ENCODE measurements at places on chromosomes 6 and 20.
A peak's percentile ranks its signal among the peaks of the same experiment; 100 is the strongest.

DNA sequence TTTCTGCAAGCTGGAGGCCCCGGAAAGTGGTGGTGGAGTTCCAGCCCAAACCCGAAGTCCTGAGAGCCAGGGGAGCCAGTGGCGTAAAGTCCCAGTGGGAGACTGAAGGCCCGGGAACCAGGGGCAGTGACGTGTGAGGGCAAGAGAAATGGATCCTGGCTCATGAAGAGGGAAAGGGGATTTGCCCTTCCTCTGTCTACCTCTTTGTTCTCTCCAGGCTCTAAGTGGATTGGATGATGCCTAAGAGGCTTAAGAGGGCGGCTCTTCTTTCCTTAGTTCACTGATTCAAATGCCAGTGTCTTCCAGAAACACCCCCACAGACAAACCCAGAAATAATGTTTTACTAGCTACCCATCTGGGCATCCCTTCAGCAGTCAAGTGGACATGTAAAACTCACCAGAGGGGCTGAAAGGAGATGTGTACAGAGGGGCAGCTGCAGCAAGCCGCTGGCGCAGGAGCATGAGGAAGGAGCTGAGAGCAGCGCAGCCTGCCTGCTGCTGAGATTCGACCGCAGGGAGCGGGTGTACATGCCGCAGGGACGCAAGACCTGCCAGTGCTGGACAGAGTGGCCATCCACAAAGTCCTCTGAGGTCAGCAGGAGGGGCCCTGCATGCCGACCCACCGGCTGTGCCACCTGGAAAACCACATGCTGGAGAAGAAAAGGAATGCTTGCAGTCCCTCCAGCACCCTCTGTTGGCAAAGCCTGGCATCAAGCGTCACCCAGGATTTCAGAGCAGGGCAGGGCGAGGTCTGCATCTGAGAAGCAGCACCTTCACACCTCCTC lies 29.5 kb downstream of the CDYL start:
- DNase-seq, result no peak

DNA sequence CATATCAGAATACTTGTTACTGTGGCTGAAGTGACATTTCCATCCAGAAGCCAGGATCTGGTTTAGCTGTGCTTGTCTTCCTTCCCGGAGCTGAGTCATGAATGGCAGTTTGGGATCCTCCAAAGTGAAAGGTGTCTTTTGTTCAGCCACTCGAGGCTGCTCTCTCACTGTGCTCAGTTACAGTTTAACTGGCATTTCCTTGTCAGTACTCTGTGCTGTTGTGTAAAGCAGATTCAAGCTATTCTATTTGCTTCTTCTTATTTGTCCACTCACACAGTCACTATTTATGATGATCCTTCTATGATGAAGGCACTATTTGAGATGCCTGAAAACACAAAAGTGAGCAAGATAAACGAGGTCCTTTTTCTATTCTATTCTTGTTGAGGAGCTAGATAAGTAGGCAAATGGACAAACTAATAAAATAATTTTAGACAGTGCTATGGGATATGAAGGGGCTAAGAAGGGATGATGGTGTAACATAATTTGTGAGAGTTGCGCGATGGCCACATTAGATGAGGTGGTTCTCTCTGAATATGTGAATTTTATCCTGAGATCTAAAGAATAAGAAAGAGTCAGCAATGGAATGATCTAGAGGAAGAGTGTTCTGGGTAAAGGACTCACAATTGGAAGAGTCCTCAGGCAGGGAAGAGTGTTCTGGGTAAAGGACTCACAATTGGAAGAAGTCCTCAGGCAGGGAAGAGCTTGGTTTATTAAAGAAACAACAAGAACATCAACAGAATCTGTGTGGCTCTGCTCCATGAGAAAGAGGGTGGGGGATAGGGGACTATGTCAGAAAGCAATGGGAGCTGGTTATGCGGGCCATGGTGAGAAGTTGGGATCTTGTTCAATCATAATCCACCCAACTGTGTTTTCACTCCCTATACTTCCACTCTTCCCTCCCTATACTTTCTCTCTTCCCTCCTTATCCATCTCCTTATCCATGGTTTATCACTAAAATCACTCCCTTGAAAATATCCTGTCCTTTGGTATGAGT lies 40.1 kb downstream of the CYP24A1 start:
- no peak for DNase-seq

DNA sequence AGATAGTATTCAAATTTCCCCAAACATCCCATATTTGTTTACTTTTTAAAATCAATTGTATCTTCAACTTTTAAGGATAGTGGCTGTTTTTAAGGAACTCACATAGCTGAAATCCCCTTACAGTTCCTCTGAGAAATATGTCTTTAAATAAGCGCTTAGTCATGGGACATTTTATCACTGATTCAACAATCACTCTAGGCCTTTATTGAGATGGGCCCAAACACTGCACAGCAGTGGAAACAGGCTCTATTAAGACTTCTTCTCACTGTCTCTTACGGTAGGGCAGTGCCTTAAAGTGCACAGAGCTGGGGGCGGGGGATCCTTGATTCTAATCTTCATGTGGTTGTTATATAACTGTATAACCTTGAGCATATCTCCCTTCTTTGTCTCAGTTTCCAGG lies 59.8 kb upstream of the RREB1 start:
- DNase-seq, result no peak

DNA sequence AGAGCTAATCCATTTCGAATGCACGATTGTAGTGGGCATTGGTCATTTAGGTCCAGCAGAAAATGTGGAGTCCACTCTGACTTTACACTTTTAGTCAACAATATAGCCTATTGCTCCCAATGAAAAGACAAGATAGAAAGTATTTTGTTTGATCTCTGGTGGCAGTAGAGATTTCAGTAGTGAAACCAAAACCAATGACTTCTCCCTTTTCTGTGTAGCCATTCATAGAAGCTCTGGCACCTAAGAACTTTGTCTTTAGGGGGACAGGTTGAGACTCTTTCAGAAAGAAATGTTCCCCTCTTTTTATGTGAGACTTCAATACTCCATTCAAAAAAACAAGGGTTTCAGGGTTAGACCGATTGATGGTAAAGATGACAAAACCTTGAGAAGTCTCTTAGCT lies 510.8 kb upstream of the POU3F2 start:
- no peak for DNase-seq

GRCh38 chr6:155645325-155645724 lies 189.7 kb upstream of the NOX3 start:
- no peak for DNase-seq

GRCh38 chr6:56334937-56335336 lies 87.6 kb upstream of the COL21A1 start:
- no peak for DNase-seq

DNA sequence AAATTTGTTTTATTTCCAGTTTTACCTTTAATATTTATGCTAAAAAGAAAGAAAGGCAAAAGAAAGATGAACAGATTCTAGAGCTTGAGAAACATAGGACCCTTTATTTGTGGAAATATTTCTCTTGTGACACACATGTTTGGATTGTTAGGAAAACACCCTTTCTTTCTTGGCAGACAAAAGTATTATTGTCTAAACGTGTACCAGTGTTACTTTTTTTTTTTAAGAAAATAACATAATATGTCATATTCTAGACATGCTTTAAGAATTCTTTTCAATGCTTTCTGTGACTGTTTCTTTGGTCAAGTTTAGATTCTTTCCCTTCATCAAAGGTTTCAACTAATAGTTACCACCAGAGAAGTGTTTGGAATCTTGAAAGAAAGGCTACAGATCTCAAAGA lies 183.4 kb upstream of the CNR1 start:
- DNase-seq, result no peak

DNA sequence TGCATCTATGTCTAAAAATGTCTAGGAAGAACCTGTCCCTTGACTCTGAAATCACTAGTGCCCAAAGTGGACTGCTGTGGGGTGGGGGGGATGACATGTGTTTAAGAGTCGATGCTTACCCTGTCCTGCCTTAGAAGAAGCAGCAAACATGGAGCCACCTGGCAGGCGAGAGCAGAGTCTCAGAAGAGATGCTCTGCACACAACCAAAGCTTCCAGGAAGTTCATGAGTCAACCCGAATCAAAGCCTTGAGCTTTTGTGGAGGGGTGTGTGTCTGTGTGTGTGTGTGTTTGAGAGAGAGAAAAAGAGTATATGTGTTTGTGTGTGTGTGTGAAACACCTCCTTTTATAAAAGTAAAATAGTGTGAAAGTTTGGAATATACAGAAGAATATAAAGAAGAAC lies 269.9 kb downstream of the ALDH8A1 start:
- no peak for DNase-seq

DNA sequence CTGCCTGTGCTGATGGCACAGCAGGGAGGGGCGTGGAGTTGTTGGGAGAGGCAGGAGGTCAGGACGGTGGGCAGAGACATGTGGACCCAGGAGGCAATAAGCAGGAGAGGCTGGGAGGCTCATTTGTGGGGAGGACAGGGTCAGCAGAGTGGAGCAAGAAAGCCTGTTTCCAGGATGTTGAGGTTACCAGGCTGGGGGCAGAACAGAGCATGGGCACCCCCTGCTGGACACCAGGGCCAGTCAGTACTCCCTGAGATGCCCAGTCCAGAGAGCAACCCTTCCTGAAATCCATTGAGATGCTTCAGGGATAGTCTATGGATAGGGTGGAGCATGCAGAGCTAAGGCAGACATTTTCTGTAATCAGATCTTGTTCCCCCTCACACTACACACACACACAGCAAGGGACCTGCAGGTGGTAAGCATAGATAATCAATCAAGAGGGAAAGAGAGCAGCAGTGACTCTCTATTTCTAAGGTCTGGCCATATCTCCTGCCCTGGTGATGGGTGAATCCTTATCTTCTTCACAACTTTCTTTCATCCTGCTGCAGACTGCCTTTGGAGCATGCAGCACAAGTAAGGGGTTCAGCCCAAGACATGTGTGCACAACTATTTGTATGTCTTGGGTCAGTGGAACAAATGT lies 41.7 kb downstream of the MOCS1 start:
- DNase-seq, result no peak

DNA sequence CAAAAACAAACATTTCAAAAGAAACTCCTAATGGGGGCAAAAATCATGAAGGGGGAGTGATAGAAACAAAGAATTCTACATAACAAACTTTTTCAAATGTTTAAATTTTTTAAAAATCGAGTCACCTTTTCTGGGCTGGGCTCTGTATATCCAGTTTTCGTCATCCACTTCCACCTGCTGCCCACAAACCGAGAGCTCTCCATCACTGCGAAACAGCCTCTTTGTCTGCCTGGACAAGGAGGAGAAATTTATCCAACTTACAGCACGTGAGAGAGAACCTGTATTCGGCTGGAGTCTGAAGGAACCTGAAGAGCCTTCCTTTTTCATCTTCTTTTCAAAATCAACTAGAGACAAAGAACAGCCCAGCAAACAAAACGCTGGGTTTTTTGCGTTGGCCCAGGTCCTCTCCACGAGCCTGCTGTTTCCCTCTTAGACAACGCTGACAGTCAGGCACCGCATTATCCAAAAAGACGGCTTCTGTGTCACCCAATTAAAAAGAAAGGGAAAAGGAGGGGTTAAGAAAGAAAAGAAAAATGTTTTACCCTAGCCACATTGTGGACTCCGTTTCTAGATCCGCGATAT lies 72.4 kb upstream of the NHSL1 start:
- no peak for DNase-seq

DNA sequence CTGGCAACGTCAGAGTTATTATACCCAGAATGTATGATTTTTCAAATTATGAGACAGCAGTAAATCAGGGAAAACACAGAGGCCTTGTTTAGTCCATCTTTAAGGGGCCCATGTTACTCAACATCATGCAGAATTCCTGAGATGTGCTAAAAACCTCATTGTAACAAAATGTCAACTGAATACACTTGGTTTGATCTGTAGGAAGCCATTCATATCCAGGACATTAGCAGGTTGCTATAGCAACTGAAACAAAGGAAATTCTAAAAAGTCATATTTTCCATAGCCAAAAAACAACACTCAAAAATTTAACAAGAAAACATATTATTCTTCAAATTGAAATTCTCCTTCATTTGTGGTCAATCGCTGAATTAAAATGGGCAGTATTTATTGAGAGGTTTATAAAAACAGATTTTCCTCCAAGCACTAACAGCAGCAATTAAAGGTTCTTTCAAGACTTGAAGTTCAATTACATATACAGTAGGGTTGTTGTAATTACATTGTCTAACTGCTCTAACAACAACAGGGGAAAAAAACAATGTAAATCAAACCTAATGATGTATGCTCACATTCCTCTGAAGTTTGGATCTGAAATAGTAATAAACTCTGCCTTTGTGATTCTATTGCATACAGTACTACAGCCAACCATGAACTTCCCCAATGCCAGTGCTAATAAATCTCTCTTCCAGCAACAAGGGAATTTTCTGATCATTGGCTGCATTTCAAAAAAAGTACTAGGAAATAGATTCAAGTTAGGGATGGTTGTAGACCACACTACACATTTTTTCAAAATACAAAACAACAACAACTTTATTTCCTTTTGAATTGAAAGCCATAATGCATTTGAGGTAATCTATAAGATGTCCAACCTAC lies 34.9 kb downstream of the COL12A1 start:
- DNase-seq, result no peak

- DNase-seq, result peak; percentile 51
These were observed 550.5 kb upstream of the MARCKS start for GRCh38 chr6:113306552-113307145.

- DNase-seq, result no peak
These were observed 22.0 kb downstream of the ZNF341 start for GRCh38 chr20:33753763-33754162.

DNA sequence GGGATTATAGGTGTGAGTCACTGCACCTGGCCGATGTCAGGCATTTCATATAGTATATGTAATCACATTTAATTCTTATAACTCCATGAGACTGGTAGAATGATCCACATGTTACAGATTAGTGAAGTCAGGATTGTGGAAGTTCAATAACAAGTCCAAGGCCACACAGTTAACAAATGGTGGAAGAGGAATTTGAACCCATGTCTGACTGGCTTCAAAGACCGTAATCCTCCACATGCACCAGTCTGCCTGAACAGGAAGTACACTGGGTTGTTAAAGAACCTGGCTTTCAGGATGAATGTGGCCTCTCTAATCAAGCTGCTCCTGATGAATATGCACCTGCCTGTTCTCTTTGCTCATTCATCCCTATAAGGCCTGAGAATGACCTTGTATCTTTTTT lies 122.0 kb upstream of the HDAC2 start:
- DNase-seq, result no peak

- no peak for DNase-seq
These were observed 10.1 kb downstream of the PKHD1 start for GRCh38 chr6:52077180-52077884.

DNA sequence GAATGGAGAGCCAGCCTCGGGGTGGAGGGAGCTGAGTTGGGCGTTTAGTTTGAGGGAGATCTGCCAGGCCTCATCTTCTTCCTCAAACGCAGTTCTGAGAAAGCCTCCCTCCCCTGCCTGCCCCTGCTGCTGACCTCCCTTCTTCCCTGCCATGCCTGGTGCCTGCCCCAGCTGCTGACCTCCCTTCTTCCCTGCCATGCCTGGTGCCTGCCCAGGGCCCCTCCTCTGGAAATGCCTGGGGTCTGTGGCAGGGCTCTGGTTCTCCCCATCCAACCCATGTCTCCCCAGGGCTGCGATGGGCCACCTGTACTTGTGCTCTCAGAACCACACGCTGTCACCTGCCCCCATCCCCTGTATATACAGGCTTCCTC lies 114.6 kb downstream of the VEGFA start:
- DNase-seq, result no peak

All from activated B cell treated with CpG ODN at 0.5 μM for 24 hours (primary cell).